ENCODE measurements at places on chromosomes 2 and 18.
A peak's percentile ranks its signal among the peaks of the same experiment; 100 is the strongest.

GRCh38 chr2:200406379-200406778 is 99.9 kb downstream of the SPATS2L start:
- peak; percentile 38 for DNase-seq

DNA sequence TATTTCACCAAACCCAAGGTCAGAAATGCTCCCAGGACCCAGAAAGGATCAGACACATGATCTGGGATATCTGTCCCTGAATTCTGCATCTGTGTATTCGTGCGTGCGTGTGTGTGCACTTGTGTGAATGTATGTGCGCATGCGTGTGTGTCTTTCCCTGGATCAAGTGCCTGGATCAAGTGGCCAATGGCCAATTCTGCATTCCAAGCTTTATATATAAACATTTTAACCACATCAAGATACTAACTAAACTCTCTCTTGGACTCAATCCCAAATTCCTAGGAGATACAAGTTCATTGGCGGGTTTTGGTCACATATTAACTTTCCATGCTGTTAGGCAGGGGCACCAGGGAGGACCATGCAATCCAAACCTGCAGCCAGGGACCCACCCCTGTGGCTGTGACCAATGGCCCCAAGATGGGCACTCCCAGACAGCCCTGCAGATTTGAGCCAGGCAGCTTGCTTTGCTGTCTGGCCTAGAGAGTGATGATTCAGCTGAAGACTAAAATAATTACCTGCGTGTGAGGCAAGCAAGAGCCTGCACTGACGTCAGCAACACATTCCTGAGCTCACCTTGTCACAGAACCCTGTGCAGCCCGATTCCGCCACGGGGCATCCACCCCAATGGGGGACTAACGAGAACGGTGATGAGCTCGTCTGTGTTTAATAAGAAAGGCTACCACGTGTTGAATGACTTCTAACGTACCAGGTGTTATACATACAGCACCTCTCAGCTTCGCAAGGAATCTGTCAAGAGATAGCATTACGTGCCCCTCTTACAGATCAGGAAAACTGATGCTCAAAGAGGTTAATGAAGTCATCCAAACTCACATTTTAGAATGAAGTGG is 45.3 kb upstream of the ROCK2 start:
- DNase-seq = peak; percentile 99

GRCh38 chr2:13522917-13523821 is 806.4 kb downstream of the TRIB2 start:
- no peak for DNase-seq

GRCh38 chr18:59899298-59900221 is at the start of gene PMAIP1:
PMAIP1 (plus strand) TSS chr18:59899996; CDS start chr18:59900178, 182 bp downstream.
- DNase-seq = peak; percentile 89

DNA sequence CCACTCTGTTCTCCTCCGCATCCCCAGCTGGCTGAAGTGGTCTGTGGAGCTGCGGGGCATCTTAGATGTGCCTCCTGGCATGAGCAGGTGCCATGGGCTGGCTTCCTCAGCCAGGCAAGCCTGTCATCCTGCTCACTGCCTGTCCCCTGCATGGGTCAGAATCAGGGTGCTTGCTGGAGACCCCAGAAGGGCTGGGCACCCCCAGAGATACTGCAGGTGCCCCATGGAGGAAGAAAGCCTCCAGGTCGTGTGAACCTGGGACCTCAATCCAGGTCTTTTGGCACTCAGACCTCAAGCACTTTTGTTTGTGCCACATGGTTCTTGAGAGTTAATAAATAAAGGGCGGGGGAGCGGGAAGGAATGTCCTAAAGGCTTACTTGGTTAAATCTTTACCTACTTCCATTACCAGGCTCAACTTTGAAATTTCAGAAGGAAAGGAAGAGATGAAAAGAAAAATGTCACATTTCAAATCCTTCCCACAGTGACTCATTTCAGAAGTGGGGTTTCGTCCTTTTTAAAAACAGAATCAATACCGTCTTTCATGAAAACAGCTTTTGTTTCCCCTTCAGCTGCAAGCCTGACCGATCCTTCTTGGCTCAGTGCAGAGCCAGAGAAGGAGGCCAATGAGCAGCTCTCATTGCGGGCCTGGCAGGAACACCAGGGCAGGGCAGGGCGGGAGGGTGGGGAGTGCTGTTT is 69.9 kb downstream of the RHOB start:
- peak; percentile 80 for DNase-seq

DNA sequence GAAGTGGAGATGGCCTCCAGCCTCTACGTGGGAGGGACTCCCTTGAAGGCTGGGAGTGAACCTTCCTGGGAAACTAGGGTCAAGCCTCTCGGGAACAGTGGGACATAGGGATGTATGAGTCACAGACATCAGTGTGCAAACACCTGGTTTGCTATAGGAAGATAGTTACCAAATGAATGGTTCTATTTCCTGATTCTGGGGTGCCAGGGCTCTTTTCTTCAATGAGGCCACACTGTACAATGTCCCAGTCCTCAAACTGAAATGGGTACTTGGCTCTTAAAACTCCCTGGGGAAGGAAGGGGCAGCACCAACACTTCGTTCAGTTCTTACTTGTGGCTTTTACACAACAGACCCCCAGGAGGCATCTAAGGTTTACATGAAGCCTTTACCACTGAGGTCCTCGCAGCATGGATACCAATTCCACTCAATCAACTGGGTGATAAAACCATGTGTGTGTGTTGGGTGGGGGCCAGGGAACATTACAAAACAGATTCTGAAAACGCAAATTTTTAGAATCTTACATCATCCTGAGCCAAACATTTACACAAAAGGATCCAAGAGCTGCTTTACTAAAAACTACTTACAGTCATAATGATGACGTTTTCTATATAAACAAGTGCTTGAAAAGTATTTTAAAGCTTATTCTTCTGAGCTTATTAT is 10.4 kb downstream of the ERFE start:
- DNase-seq = peak; percentile 56

GRCh38 chr2:11507517-11507916 is 26.3 kb upstream of the GREB1 start:
- no peak for DNase-seq

GRCh38 chr2:174681099-174682006 is 82.9 kb downstream of the CHRNA1 start:
- DNase-seq = peak; percentile 42

DNA sequence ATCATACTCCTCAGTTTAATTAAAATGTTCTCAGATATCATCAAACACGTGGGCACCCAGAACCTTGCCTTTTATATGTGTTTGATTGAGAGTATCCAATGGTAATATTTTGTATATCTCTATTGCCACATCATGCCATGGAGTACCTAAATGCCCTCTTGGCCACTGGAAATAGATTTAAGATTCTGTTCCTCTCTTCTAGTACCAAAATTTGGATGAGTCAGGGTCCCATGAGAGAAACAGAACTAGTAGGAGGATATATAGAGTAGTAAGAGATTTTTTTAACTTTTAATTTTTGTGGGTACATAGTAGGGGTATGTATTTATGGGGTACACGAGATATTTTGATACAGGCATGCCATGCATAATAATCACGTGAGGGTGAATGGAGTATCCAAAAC is 9.6 kb upstream of the ZAP70 start:
- no peak for DNase-seq

- no peak for DNase-seq
Observed at GRCh38 chr2:143429932-143430679, 300.9 kb downstream of the ARHGAP15 start.

- peak; percentile 21 for DNase-seq
Observed at GRCh38 chr2:152826581-152827279, 108.3 kb downstream of the ARL6IP6 start.

GRCh38 chr18:63440219-63440618 is 17.9 kb upstream of the VPS4B start:
- DNase-seq = peak; percentile 18

- peak; percentile 31 for DNase-seq
Observed at GRCh38 chr2:104860451-104860790, 6.5 kb downstream of the POU3F3 start.

DNA sequence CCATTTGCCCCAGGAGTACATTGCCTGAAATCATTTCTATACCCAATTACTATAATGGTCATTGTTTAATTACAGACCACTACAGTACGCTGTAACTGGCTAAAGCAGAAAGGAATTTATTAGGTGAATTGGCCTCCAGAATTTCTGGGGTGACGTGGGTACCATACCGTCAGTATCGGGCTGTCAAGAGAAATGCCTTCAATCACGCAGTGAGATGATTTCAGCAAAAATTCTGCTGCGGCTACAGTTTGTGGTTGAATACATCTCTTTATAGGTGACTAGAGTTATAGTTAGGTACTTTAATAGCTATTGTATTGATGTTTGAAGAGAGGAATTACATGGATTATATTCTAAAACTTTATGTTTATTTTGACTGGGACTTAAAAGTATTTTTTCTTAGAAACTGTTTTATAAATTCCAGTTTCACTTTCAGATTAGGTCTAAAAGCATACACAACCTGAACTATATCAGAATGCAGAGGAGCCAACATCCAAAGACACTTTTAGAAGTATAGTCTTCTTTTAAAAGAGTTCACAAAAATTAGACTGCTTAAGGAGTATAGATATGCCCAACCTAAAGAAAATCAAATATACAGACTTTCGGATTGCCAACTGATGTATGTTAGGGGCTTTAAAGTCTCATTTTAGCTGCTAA is 128.4 kb downstream of the TTC27 start:
- no peak for DNase-seq

All from ACHN (cell line).